IMR-90 (cell line): ENCODE measurements at places on chromosomes 13 and 19. TPM values are rescaled to one million over a fixed set of nuclear protein-coding genes. Genes with fewer than 3 reads are reported as not detected.

Gene NCAN
- polyA plus RNA-seq: not detected in 2 replicates

Gene TPTE2
- not detected in 2 replicates for polyA plus RNA-seq

DNA sequence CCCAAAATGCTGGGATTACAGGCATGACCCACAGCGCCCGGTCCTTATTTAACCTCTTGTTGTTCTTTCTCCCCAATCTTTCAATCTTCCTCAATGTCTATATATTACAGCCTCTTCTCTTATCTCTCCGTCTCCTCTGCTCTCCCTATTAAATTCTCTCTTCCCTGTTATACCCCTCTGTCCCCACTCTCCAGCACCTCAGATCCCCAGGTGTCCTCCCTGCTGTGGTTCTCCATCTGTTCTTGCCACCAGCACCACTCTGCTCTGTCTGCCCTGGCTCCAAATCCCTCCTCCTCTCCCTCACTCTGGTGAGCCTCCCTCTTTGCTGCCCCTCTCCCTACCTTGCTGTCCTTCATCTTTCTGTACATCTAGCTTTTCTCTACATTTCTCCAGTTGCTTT, 1.1 kb downstream of the ZNF600 start:
- H3K36me3 ChIP-seq: no peaks in the 10 kb centered on the region
- no peak for DNase-seq
- no peak overlapping the region for H3K4me3 ChIP-seq
- 0 out of 2 replicates have a peak, but pooled peaks cover 1% of the 10 kb centered on the region for H3K4me1 ChIP-seq
- H3K27me3 ChIP-seq: no peaks in the 10 kb centered on the region

GRCh38 chr13:25887962-25888655, 163.7 kb downstream of the SHISA2 start:
- no peak overlapping the region for H3K4me3 ChIP-seq
- no peaks in the 10 kb centered on the region for H3K36me3 ChIP-seq
- no peaks in the 10 kb centered on the region for H3K4me1 ChIP-seq
- H3K27ac ChIP-seq: no peak overlapping the region
- no peaks in the 10 kb centered on the region for H3K27me3 ChIP-seq
